ENCODE measurements at places on chromosomes 3 and 15.

- no peak for DNase-seq
Observed at GRCh38 chr3:99396651-99397275, 241.6 kb upstream of the COL8A1 start.

DNA sequence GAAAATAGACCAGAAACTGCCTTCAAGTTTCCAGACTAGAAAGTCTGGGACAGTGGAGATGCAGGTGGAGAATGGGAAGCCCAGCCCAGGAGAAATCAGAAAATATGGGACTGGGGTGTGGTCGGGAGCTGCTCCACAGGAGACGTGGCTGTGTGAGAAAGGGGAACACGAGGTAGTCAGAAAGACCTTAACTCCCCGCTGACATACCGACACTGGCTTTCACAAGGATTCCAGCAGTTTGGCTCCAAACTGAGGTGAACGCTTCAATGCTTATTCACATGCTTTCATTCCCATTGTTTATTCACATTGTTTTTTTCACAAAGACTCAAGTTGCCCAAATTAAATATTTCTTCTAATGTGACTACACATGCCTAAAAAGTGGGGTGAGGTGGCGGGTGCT, 111.5 kb upstream of the SLCO3A1 start:
- DNase-seq = no peak

- no peak for DNase-seq
Observed at GRCh38 chr15:42138968-42139386, 17.5 kb downstream of the PLA2G4F start.

GRCh38 chr3:73746623-73747022, 121.9 kb upstream of the PDZRN3 start:
- DNase-seq = no peak

GRCh38 chr15:98943601-98944151, 63.9 kb downstream of the PGPEP1L start:
- DNase-seq = peak; percentile 92

- DNase-seq = no peak
Observed at GRCh38 chr15:57527382-57528091, 64.2 kb upstream of the MYZAP start.

GRCh38 chr3:197394464-197395321, 96.3 kb upstream of the DLG1 start:
- DNase-seq = no peak

GRCh38 chr15:90101130-90101968, 919 bp downstream of the IDH2 start:
- peak; percentile 70 for DNase-seq

DNA sequence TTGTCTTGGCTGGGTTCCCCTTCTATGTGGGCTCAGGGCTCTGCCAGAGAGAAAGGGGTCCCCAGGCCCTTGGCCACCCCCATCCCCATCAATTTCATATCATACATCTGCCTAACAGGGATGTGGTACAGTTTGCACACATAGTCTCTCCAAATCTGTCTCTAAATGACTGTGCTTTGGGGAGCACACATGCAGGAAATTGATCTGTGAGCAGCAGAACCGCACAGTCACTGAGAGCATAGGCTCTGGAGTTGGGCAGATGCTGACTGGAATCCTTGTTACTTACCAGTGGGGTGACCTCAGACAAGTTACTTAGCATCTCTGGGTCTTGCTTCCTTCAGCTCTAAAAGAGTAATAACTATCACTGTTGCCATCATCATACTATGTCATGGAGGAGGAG, 273.9 kb downstream of the ABHD5 start:
- no peak for DNase-seq

- no peak for DNase-seq
Observed at GRCh38 chr3:170953736-170954135, 45.3 kb upstream of the EIF5A2 start.

DNA sequence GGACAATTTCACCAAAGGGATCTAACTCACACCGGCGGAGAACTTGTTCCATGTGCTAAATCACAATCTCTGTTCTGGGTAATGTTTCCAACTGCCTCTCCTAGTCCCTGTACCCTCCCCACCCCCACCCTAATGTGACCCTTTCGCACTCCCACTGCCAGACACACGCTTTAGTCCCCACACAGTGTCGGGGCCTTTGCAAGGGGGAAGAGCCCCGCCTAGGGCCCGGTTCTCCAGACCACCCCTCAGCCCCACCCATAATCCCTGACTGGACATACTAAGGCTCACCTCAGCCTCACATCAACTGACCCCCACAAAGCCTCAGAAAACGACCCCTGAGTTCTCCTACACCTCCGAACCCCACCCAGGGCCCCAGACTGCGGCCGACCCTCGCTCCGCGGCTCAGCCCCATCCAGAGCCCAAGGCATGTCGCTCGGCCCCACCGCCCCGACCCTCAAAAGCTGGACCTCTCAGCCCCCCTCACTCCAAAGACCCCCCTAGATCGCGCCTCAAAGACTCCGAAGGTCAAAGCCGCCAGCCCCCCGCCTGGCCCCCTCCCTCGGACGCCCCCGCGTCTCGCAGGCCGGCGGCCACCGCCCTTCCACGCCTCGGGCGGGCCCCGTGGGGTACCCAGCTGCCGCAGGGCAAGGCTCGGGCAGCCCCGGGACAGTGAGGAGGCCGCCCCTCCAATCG, 72.0 kb upstream of the MAP4 start:
- peak; percentile 8 for DNase-seq

- no peak for DNase-seq
Observed at GRCh38 chr3:29447946-29448627, 167.2 kb downstream of the RBMS3 start.

DNA sequence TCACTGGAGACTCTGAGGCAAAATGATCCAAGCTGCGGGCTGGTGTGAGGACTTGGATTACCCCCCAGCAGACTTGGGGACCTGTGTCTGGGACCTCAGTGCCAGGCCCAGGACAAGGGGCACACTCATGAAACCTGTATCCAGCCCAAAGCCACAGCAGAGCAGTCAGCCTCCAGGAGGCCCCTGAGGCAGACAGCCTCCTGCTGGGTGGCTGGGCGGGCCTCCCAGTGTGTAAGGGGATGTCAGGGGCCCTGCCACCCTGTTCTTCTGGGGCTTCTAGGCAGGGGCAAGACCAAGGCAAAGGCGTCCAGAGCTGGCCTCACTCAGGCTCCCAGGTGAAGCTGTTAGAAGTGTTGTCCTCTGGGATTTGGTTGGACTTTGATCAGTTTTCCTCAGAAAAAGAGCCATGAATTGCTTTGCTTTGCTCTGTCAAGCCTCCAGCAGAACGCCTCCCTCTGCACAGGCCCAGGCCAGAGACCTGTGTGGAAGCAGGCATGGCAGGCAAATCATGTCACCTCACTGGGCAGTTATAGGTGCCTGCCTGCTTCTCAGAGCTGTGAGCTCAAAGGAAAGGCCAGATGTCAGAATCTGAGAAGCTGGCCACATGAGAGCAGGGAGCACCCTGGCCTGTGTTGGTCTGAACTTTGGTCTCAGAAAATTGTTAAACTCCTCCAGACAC, 77.4 kb downstream of the SMAD6 start:
- no peak for DNase-seq

- no peak for DNase-seq
Observed at GRCh38 chr3:123694366-123695087, 109.7 kb upstream of the HACD2 start.

- DNase-seq = no peak
Observed at GRCh38 chr3:170802164-170803151, 67.5 kb downstream of the RPL22L1 start.

DNA sequence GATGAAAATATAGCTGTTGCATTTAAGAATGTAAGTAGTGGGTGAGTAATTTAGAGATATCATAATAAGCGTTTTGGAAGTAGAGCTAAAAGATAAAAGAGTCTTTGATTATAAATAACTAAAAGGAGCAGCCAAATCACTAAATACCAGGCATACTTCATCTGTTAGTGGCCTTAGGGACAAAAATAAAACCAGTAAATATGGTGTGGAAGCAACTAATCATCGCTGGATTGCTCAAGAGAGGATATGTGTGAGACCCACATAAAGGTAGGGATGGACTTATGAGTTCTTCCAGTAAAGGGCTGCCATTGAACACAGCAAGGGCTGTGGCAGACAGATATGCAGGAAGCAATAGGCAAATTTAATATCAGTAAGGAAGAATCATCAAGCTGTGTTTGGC, 356.2 kb downstream of the CNTN4 start:
- DNase-seq = no peak

GRCh38 chr15:25416693-25417092, 22.1 kb downstream of the UBE3A start:
- no peak for DNase-seq

DNA sequence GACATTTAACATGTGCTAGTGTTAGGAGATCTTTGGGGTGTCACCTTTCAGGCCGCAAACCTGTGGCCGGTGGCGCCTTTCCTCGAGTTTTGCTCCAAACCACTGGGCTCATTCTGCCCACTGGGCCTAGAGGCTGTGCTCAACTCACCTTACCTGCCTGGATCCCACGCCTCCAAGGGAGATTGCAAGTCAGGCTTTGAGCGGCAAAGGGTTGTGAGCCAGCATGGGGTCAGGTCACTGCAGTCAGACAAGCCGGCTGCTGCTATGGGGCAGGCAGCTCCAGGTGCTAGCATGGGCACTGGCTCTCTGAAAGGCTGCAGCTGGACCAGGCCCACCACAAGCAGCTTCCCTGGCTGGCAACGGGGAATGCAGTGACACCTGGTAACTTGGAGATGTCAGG, 265.5 kb downstream of the ZBBX start:
- no peak for DNase-seq

DNA sequence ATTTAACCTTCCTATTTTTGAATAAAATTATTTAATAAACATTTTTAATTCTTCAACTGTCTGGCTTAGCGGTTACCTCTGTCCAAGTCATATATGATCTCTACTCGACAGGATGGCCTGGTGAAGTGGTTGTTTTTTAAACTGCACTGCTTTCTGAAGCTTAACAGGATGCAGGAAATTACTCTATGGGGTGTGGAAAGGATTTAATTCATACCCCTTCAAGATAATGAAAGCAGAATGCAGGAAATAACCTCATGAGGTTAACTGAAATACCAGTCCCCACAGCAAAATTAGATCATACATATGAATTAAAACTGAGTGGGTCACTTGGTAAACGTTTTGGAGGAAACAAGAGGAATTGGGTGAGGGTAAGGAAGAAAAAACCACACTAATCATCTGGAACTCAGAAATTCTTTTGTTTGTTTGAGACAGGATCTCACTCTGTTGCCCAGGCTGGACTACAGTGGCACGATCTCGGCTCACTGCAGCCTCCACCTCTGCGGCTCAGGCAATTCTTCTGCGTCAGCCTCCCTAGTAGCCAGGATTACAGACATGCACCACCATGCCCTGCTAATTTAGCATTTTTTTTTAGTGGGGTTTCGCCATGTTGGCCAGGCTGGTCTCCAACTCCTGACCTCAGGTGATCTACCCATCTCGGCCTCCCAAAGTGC, 50.1 kb downstream of the LYSMD4 start:
- no peak for DNase-seq

- no peak for DNase-seq
Observed at GRCh38 chr3:77605865-77606264, 566.0 kb downstream of the ROBO2 start.

DNA sequence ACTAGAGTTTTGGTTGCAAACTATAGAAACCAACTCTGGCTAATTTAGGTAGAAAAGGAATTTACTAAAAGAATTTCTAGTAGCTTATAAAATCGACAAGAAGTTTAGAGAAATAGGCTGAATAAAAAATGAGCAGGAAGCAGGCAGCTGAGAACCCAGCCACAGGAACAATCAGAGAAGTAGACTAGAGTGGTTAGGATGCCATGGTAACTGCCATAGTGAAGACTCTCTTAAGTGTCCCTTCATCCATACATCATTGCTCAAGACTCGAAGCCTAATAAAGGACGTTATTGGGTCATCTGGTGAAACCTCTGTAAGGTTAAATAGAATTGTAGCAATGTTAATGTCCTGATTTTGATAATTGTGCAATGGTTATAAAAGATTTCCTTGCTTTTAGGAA, 13.8 kb downstream of the AVEN start:
- no peak for DNase-seq

DNA sequence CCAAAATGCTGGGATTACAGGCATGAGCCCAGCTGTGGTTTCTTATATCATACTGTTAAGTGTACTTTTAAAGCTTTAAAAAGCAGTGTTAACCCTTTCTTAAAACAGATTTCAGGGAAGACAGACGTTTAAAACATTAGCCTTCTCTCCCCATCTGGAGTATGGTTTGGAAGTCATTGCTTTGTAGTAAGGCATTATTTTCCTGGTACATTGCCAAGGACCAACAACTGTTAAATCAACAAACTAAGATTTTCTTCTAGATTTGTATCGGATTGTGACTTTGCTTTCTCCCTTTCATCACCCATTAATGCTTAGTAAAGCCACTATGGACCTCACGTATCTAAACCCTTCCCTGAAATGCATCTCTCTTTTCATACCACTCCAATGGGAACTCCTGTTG, 50.5 kb downstream of the UBE2E1 start:
- DNase-seq = no peak

GRCh38 chr15:56725386-56725785, 7.9 kb downstream of the ZNF280D start:
- no peak for DNase-seq

DNA sequence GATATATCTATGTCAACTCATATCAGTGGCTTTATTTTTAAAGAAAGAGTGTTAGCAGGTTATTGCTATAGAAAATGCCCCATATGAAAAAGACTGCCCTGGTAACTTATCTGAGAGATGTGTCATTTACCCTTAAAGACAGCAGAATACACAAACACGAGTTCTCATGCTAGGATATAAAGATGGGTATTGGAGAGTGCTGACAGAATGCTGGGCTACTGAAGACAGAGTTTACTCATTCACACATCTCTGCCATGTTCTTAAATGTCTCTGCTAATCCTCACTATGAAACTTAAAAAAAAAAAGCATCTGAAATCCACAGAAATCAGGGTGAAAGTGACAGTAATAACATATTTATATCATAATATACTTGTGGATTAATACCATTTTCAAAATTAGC, 126.7 kb downstream of the FOXP1 start:
- no peak for DNase-seq

DNA sequence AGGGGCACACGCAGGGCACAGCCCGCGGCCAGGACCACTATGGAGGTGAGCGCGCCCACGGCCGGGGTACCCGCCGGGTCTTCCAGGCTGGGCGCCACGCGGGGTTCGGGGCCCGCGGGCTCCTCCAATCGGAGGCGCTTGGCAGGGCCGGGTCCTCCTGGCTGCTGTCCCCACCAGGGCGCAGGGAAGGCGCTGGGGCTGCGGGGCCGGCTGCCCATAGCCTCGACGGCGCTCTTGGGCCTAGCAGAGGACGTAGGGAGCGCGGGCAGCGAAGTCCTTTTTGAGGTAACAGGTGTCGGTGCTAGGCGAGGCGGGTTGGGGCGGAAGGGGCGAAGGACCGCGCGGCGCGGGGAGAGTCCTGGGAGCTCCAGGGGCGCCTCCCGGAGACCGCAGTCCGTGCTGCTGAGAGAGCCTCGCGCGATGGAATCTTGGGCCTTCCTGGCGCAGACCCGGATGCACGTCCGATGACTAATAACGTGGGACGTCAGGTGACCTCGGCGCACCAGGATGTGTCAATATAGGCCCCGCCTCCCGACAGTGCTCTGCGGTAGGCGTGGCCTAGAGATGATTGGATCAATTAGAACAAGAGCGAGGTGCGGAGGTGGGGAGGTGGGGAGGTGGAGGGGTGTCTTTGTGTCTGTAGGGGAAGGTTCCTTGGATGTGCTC, at the start of gene PRR23A:
TSS of gene PRR23A (minus strand) at position 218 of the 666 bp plus-strand sequence. CDS start at position 218, 0 bp downstream.
- DNase-seq = no peak

- no peak for DNase-seq
Observed at GRCh38 chr15:86506401-86506800, 426.7 kb downstream of the AGBL1 start.

GRCh38 chr3:7659079-7659478, 798.2 kb downstream of the GRM7 start:
- DNase-seq = no peak

GRCh38 chr3:25567388-25567787, 97.3 kb downstream of the TOP2B start:
- DNase-seq = no peak

GRCh38 chr3:36488077-36488789, 107.9 kb downstream of the STAC start:
- no peak for DNase-seq
